T-helper 2 cell treated with Interferon-gamma antibody and Interleukin-4, amounts not matched to agents 5 μg/mL and 100 μg/mL, for 36 hours (primary cell): ENCODE measurements at places on chromosomes 7 and 10.

GRCh38 chr10:101993651-101994200, 62.2 kb downstream of the ARMH3 start:
- no peak for DNase-seq

GRCh38 chr10:110764793-110765512, 106.8 kb upstream of the PDCD4 start:
- DNase-seq: no peak

- no peak for DNase-seq
These were observed 248.3 kb downstream of the CDC14C start for GRCh38 chr7:49172639-49173038.

GRCh38 chr10:59805014-59805413, 51.8 kb upstream of the MRLN start:
- DNase-seq: no peak

DNA sequence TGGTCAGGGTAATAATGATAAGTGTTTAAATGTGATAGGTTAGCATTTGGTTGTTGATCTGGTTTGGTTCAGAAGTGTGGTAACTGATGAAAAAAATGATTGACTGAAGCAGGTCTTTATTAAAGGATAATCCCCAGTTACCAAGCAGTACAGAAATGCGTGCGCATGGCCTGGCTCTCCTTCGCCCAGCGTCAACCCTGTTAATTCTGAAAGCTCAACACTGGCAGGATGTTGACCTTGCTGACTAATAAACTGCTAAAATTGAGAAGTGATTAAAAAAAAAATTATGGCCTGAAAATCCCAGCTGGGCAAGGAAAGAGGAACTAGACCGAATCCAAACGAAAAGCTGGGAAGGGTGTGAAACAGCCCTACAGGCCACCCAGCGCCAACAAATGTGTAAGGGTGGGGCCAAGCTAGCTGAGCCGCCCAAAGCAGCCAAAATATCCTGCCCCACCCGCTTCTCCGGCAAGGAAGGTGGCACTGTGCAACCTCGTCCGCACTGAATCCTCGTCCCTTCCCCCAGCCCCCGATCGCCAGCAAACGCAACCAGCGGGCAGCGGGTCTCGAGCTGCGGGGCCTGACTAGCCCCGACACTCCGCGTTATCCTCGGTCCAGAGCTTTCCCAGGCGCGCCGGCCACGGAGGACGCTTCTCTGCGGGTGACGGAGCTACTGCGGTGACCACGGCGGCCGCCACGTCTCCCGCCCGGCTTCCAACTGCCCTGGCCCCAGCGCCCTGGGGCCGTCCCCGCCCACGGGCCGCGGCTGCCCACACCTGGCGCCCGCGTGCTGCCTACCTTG, 561 bp downstream of the SHTN1 start:
- DNase-seq: peak; percentile 12

- DNase-seq: no peak
These were observed 32.4 kb downstream of the CALML3 start for GRCh38 chr10:5557040-5557721.

GRCh38 chr7:72793791-72794190, 34.2 kb downstream of the TYW1B start:
- DNase-seq: no peak

DNA sequence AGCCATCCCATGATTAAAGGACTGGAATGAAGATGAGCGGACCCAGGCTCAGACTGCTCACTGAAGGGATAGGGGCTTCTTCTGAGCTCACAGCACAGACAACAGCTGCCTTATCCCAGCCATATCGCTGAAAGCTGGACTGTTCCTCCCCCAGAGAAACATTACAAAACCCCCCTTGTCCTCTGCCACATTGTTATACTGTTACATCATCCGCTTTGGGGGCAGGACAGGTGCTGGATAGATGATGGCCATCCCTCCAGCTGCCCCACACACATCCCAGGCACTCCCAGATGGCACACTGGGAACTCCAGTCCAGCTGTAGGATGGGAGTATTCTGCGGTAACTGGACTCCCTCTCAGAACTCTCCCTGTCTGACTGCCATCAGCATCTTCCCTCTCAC, 58.7 kb upstream of the BTRC start:
- no peak for DNase-seq

DNA sequence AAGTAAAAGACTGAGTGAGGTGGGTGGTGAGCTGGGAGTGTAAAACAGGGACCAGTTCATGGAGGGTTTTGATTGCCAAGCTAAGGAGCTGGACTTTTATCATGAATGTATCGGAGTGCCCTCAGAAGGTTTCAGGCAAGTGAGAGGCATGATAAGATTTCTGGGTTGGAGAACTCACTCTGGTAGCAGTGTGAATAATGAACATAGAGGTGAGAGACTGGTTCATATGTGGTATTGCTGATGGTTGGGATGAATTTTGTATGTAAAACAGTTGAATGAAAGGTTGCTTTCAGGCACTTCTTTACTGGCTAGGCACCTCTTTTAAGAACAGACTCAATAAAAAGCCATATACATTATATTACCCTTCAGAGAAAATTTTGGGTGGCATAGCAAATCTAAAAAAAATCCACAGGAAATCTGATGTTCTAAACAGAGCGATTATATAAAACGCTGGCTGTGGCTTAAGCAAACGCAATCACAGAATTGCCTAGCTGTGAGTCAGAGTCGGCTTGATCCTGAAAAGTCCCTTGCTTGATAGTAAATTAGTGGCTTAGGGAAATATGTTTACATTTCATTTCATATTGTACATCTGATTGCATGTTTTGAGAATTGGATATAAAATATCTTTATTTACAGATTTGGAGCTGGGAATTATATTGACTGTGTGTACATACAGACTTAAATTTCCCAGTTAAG, 92.9 kb upstream of the HDAC9 start:
- no peak for DNase-seq

DNA sequence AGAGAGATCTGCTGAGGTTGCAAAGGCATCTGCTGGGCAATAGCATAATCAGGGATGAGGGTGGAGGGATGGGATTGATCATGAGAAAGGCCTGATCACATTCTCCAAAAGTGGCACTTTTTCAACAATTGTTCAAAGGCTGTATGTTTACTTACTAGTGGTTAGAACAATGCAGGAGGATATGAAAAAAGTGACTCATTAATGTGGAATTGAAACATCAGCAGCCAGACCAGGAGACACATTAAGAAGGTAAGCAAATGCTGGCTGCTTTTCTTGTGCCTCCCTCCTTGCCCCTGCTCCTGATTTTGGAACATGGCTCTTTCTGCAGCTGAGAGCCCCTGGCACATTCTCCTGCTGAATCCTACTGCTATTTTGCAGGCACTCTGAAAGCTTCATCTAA, 63.5 kb downstream of the FAM204A start:
- no peak for DNase-seq

- DNase-seq: peak; percentile 50
These were observed 54.9 kb upstream of the ZNF800 start for GRCh38 chr7:127447326-127447945.

DNA sequence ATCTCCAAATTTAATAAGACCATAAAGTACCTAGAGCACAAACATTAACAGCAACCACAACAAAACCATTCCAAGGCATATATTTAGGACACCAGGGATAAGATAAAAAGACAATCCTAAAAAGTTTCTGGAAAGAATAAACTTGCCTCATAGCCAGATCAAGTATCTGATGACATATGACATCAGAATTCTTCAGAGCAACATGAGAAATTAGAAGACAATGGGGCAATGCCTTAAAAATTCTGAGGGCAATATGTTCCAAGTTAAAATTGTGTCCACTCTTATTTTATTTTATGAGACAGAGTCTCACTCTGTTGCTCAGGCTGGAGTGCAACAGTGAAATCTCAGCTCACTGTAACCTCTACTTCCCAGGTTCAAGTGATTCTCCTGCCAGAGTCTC, 2.8 kb downstream of the EFCAB10 start:
- no peak for DNase-seq

GRCh38 chr10:43202657-43203447, 64.0 kb downstream of the RASGEF1A start:
- peak; percentile 37 for DNase-seq

DNA sequence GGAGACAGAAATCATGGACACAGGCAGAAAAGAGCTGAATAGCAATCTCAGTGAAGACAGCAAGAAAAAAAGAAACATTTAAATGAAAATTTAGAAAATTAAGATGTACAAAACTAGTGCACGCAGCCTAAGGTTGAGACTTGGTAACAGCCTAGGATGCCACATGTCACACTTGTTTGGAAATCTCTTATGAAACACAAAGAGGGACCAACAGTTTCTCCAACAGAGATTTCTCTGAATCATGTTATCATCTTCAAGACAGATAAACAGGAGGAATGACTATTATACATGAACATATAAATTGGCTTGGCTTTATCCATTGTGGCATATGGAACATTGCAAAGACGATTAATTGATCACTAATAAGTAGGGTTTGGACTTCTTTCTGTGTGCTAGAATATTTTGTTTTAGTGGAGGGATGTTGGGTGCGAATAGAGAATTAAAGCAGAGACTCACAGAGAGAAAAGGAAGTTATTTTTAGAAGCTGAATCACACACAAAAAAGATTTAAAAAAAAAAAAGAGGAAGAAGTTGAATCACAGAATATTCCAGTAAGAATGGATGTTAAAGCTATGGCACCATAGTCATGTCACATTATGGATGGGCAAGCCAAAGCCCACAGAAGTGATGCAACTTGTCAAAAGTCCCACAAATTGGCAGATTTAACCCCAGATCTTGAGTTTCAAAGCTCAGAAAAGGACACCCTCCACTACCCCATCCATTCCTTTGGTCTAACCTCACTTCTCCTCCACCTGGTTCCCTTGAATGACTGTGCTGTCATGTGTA, 91.6 kb downstream of the MYOF start:
- DNase-seq: no peak

- DNase-seq: no peak
These were observed 2.1 kb downstream of the SPRN start for GRCh38 chr10:133422223-133422806.

GRCh38 chr7:75658369-75658768, 80.4 kb downstream of the HIP1 start:
- DNase-seq: no peak

GRCh38 chr7:108455551-108455997, 662 bp downstream of the NRCAM start:
- DNase-seq: no peak

DNA sequence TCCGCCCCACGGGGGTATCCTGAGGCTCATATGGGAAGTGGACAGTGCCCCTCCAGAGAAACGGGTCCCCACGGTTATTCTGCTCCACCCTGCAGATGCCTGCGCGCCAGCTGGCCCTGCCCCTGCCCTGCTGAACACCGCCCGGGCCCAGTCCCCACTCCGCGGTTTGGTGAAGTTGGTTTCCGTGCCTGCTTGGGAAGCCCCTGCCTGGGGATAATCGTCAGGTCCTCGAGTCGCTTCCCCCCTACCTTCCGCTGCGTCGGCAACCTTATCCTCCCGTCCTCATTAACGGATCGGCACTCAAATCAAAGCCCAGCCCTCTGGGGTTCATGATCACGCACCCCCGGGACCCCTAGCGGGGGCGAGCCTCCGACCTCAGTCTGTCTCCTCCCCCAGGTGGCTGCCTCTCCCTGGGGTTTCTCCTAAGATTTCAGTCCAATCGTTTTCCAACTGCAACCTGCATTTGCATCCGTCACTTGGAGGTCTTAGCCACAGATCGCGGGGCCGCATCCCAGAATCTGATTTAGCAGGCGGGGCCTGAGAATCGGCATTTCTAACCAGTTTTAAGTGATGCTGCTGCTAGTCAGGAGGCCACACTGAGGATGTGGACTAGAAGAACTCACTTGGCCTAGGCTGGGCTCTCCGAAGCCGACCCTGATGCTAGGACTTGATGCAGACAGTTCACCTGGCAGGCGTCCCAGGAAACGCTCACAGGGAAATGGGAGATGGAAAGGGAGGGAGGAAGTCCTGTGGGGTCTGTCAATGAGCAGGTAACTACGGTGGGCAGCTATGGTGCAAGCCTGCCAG, 27.6 kb downstream of the WDR86 start:
- DNase-seq: no peak

DNA sequence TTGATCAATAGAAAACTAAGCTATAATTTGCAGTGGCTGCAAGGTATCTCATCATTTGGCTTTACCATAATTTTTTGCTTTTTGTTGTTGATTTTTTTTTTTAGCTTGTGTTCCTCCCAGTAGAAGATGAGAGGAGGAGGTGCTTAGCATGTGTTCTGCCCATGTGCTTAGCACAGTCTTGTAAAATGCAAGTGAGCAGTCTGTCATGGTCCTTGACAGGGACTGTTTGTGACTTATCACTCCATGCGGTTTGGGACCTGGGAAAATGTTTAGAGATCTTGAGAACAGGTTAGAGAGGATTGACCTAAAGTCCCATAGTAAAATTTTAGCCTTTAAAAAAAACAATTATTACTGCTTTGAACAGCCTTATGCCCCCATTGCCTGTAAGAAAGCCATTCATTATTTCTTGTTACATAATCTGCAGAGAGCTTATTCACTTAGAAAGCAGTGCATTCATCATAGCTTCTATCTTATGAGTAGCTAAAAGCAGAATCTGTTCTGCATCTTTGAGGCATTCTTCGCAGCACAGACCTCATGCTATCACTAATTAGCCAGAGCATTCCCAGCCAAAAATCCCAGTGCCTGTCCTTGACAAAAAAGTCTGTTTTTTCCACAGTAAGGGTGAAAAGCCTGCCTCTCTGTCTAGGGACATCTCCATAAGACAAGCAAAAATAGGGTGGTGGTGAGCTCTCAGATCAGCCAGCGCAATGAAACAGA, 748.7 kb upstream of the GALNT17 start:
- no peak for DNase-seq

- DNase-seq: no peak
These were observed 48.6 kb downstream of the INSIG1 start for GRCh38 chr7:155346285-155346684.

GRCh38 chr7:26987338-26987737, 108.5 kb downstream of the HOXA1 start:
- DNase-seq: no peak

GRCh38 chr7:48088559-48089045, 463 bp upstream of the UPP1 start:
- DNase-seq: no peak

- DNase-seq: no peak
These were observed 14.8 kb downstream of the ACSM6 start for GRCh38 chr10:95208702-95209391.

- no peak for DNase-seq
These were observed 69.4 kb downstream of the KIAA1217 start for GRCh38 chr10:24278176-24278889.

- no peak for DNase-seq
These were observed 32.1 kb downstream of the LOXL4 start for GRCh38 chr10:98235846-98236245.

DNA sequence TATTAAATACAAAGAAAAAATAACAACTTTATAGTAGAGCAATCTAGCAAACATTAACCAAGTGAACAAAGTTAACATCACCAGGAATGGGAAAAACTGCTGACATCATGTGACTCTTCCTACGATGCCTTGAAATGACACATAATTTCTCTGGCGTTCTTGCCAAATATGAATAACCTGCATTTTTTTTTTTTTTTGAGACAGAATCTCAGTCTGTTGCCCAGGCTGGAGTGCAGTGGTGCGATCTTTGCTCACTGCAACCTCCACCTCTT, 126.5 kb upstream of the VKORC1L1 start:
- DNase-seq: no peak

GRCh38 chr7:124196519-124196918, 163.7 kb upstream of the TMEM229A start:
- DNase-seq: no peak

GRCh38 chr7:134630893-134631292, 15.8 kb upstream of the BPGM start:
- no peak for DNase-seq
